Type B pancreatic cell (in vitro differentiated cells): ENCODE measurements at places on chromosomes 12 and 14. TPM values are rescaled to one million over a fixed set of nuclear protein-coding genes. Genes with fewer than 3 reads are reported as not detected.
A peak's percentile ranks its signal among the peaks of the same experiment; 100 is the strongest.

GRCh38 chr12:101945369-101946232 is 68.2 kb downstream of the DRAM1 start:
- H3K27ac ChIP-seq, result peak overlapping the region; percentile 34
- peaks cover 31% of the 10 kb centered on the region for H3K4me1 ChIP-seq
- no peak for DNase-seq

GRCh38 chr12:71636704-71637115 is 26.9 kb downstream of the ZFC3H1 start:
- no peak overlapping the region for H3K4me3 ChIP-seq
- no peak for DNase-seq
- H3K27ac ChIP-seq, result peak overlapping the region; percentile 26
- peaks cover 22% of the 10 kb centered on the region for H3K36me3 ChIP-seq
- no peaks in the 10 kb centered on the region for H3K27me3 ChIP-seq

AVPR1A gene
- total RNA-seq, result 0.88 and 5.1 TPM in 2 replicates

GRCh38 chr12:89539426-89540223 is 13.8 kb upstream of the POC1B start:
- no peaks in the 10 kb centered on the region for H3K27me3 ChIP-seq
- no peak overlapping the region for H3K27ac ChIP-seq

- no peak overlapping the region for H3K4me3 ChIP-seq
- no peaks in the 10 kb centered on the region for H3K27me3 ChIP-seq
- no peak for DNase-seq
- H3K36me3 ChIP-seq, result peaks cover 9% of the 10 kb centered on the region
- no peak overlapping the region for H3K27ac ChIP-seq
- H3K4me1 ChIP-seq, result peaks cover 44% of the 10 kb centered on the region
Observed at GRCh38 chr14:99874306-99874705, 81.1 kb downstream of the EML1 start.

DNA sequence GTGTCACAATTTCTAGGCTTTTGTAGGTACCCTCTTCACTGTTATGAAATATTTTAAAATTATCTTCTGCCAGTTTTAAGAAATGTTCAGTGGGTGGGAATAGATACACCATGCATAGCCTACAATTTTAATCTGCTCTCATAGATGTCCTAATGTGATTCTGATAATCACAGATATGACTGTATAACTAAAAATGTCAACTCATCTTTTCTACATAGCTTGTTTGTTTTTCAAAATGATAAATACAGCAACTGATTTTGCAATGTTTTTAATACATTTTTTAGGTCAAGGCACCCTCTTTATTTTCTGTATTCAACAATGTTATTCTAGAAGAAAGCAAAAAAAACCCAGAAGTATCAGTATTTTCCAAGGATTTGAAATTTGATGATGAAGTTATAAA is 61.6 kb downstream of the LRRC9 start:
- H3K27ac ChIP-seq, result no peak overlapping the region
- H3K4me3 ChIP-seq, result no peak overlapping the region
- no peaks in the 10 kb centered on the region for H3K4me1 ChIP-seq
- no peak for DNase-seq

DNA sequence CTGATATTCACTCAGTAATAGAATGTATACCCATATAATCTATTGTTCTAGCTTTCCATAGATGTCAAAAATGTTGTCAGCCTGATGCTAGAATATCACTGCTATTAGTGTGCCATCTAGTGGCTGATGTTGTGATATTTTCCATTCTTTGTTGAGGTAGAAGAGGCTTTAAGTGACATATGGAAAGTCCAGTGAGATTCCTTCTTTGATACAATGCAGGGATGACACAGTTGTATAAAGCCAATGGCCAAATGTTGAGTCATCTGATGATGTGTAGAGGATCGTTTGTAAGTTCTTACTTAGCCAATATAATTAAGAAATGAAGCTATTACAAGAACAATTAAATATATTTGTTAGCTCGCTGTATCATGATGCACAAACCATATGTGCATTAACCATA is 58.1 kb upstream of the PCED1B start:
- peaks cover 7% of the 10 kb centered on the region for H3K27me3 ChIP-seq
- no peaks in the 10 kb centered on the region for H3K36me3 ChIP-seq
- H3K4me3 ChIP-seq, result no peak overlapping the region

- H3K36me3 ChIP-seq, result no peaks in the 10 kb centered on the region
- H3K4me1 ChIP-seq, result peaks cover 28% of the 10 kb centered on the region
- no peak overlapping the region for H3K4me3 ChIP-seq
- no peak overlapping the region for H3K27ac ChIP-seq
- DNase-seq, result no peak
Observed at GRCh38 chr12:106145539-106146447, 7.0 kb upstream of the NUAK1 start.

- H3K27me3 ChIP-seq, result no peaks in the 10 kb centered on the region
- H3K4me3 ChIP-seq, result no peak overlapping the region
- H3K36me3 ChIP-seq, result peaks cover 5% of the 10 kb centered on the region
- peak overlapping the region; percentile 12 for H3K27ac ChIP-seq
Observed at GRCh38 chr12:2853626-2854025, 3.2 kb downstream of the TEX52 start.

GRCh38 chr14:102437997-102438915 is 71.3 kb downstream of the ANKRD9 start:
- DNase-seq, result peak; percentile 89
- H3K36me3 ChIP-seq, result peaks cover 7% of the 10 kb centered on the region
- H3K4me3 ChIP-seq, result peak overlapping the region; percentile 70
- no peaks in the 10 kb centered on the region for H3K27me3 ChIP-seq

GRCh38 chr12:76332606-76333005 is 15.6 kb downstream of the BBS10 start:
- no peaks in the 10 kb centered on the region for H3K36me3 ChIP-seq
- H3K4me1 ChIP-seq, result no peaks in the 10 kb centered on the region
- H3K27ac ChIP-seq, result no peak overlapping the region
- peaks cover 3% of the 10 kb centered on the region for H3K27me3 ChIP-seq

- H3K4me1 ChIP-seq, result peaks cover 4% of the 10 kb centered on the region
- H3K27me3 ChIP-seq, result peaks cover 47% of the 10 kb centered on the region
- H3K27ac ChIP-seq, result no peak overlapping the region
- DNase-seq, result no peak
- no peak overlapping the region for H3K4me3 ChIP-seq
Observed at GRCh38 chr12:4111010-4111409, 162.6 kb upstream of the CCND2 start.

DNA sequence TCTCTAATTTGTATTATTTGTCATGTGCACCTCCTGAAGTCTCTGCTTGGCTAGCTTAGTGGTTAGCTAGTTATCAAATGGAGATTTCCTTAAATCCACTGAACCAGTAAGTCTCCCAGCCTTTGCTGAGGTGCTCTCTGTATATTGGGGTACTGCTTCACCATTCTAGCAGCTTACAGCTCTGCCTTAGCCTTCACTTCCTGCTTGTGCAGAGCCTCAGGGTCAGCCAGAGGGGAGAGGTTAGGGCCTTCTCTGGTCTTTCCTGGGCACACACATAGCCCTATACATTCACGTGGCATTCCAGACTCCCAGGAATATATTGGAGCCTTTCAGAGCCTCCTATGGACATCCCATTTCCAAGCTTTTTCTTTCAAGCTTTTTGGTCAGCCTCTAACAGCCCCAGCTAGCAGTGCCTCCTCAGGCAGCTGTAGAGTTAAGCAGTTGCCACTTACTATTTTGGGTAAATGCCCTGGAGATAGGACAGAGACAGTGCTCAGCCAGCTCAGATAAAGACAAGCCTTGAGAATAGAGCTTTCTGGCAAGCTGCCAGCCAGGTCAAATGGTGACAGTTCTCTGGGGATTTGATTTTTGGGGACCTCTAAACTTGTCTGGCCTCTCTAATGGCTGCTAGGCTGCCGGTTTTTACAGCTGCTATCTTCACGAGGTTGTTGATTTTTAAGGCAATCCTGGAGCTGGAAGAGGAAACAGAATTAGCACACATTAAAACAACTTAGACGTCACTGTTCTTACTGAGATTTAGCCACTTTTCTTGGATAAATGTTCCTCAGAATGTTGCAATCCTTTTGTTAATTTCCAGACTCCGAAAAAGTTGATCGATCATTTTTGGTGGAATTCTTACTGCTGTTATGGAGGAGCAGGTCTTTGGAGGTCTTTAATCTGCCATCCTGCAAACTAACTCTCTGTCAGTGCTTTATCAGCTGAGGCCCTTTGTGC is 32.9 kb downstream of the FBXW8 start:
- peaks cover 48% of the 10 kb centered on the region for H3K36me3 ChIP-seq
- no peak overlapping the region for H3K4me3 ChIP-seq
- no peak overlapping the region for H3K27ac ChIP-seq

DNA sequence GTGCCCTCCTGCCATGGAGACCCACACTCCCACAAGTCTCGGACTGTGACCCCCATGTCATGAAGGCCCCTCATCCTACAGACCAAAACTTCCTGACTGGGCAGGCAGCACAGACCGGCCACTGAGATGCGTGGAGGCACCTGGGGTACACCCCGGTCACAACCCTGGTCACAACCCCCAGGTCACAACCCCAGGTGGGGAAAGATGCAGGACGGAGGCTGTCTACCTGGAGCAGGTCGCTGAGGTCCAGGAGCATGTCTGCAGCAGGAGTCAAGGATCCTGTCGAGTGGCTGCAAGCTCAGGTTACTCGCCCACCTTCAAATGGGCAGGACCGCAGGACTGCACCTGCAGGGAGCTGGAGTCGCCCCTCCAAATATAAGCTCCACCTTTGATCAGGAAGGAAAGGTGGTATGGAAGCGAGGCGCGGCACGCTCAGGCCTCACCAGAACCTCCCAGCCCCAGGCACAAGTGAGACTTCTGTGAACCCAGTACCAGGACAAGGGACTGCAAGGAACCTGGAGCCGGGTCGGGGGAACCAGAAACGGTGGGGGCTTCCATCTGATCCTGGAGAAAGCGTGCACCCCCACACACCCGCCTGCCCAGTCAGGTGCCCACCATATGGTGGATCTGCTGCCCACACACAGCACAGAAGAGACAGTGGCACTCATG is 8.1 kb downstream of the BTBD6 start:
- H3K27ac ChIP-seq, result no peak overlapping the region
- no peak overlapping the region for H3K4me3 ChIP-seq
- no peaks in the 10 kb centered on the region for H3K27me3 ChIP-seq
- no peaks in the 10 kb centered on the region for H3K4me1 ChIP-seq

GRCh38 chr12:122861587-122861970 is 26.3 kb downstream of the HIP1R start:
- no peaks in the 10 kb centered on the region for H3K4me1 ChIP-seq
- peaks cover 3% of the 10 kb centered on the region for H3K36me3 ChIP-seq
- DNase-seq, result no peak
- no peaks in the 10 kb centered on the region for H3K27me3 ChIP-seq

DNA sequence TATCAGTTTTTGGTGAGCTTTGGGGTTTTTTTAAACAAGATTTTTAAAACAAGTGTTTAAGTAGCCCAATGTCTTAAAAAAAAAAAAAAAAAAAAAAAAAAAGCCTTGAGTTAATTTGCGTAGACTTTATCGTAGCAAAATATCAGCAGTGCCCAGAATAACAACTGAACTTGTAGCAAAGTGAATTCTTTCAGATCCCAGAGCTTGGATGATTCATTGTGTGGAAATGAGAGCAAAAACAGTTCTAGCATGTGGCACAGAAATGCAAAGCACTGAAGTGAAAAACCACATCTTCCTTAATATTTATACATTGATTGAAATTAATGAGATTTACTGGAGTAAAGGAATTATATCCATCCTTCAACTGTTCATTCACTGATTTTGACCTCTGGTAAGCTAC is 258.1 kb downstream of the EGLN3 start:
- no peak overlapping the region for H3K4me3 ChIP-seq
- peaks cover 54% of the 10 kb centered on the region for H3K27me3 ChIP-seq
- no peak overlapping the region for H3K27ac ChIP-seq
- H3K36me3 ChIP-seq, result no peaks in the 10 kb centered on the region
- DNase-seq, result no peak

RIMBP2 gene
- total RNA-seq, result 23.7 and 35.6 TPM in 2 replicates

DNA sequence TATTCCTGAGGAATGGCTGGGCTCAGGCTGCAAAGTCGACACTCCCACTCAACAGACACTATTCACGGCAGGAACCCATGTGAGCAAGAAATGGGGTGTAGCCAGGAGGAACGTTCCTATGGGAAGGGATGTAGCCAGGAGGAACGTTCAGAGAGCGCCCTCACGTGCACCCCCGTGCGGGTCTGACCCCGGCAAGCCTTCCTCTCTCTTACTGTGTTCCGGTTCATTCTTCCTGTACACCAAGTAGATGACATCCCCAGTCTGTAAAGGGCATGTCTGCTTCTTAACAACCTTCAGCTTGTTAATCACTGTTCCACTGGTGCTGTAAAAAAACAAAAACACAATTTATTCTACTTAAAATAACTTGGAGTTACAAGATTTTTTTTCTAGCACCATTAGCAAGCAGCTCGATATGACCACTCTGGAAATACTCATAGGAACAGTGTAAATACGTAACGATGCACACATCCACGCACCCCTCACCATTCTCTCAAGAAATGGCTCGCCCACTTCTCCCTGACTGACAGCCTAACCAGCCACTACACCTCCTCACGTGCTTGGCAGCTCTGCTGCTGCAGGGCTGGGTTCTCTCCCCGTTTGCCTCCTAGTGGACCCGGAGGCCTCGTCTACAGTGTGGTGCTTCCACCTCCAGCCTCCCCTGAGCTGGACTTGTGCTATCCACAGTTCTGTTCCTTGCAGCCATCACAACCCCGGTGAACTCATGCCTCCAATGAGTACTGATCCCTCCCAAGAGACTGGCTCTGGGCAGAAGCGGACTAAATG is 15.1 kb downstream of the CHFR start:
- H3K36me3 ChIP-seq, result peaks cover 14% of the 10 kb centered on the region
- no peaks in the 10 kb centered on the region for H3K4me1 ChIP-seq
- no peak overlapping the region for H3K4me3 ChIP-seq
- DNase-seq, result no peak
- no peaks in the 10 kb centered on the region for H3K27me3 ChIP-seq

CALM1 gene
- 347 and 430 TPM in 2 replicates for total RNA-seq

HOXC6 gene
- 4.8 and 23.0 TPM in 2 replicates for total RNA-seq

DNA sequence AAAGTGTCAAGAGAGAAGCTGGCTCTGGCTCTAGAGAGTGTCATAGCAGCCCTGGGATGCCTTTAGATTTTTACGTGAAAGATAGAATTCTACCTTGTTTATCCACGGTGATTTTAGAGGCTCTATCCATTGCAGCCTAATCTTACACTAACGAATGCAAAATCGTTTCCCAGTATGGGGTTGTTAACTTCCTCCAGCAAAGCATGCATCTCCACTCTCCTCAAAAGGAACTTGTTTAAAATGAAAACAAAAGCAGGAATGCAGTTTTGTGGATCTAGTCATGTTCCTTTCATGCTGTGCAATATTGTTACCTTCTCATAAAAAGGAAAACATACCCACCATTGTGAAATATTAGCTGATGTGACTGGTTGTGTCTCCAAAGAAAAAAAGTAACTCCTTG is 88.4 kb downstream of the ANO2 start:
- no peak for DNase-seq
- no peak overlapping the region for H3K4me3 ChIP-seq
- H3K4me1 ChIP-seq, result peaks cover 10% of the 10 kb centered on the region
- H3K27ac ChIP-seq, result no peak overlapping the region

ACSM4 gene
- not detected in 2 replicates for total RNA-seq
